Left ventricle myocardium superior (tissue), 1 donor: ENCODE measurements at places on chromosomes 1 and 21. TPM values are rescaled to one million over a fixed set of nuclear protein-coding genes. Genes with fewer than 3 reads are reported as not detected.
A peak's percentile ranks its signal among the peaks of the same experiment; 100 is the strongest.

DNA sequence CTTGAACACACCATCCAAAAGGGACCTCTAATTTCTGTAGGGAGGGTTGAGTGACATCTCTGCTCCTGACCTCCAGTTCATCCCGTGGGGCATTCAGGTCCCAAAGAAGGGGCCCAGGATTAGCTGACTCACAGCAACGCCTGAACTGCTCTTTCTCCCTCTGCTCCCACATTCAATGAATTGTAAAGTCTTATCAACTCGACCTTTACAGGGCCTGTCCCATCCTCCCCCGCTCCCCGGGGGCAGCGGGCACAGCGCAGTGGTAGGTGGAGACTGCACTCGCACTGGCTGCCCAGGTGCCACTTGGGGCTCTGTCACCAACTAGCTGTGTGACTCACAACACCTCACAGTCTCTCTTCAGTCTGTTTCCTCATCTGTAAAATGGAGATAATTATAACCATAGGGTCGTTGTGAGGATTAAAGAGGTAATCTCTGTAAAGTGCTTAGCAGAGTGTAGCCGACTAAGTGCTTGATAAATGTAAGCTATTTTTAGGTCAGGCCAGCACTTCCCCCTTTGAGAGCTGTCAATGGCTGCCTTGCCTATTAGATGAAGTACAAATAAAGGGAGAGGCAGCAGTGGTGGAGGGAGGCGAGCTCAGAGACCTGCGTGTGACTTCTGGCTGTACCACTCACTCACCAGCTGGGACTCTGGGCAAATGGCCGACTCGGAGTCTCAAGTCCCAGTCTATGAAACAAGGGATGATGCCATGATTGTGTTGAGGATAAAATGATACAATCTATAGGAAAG lies 637 bp upstream of the MYBPHL start:
- DNase-seq, result peak; percentile 75

DNA sequence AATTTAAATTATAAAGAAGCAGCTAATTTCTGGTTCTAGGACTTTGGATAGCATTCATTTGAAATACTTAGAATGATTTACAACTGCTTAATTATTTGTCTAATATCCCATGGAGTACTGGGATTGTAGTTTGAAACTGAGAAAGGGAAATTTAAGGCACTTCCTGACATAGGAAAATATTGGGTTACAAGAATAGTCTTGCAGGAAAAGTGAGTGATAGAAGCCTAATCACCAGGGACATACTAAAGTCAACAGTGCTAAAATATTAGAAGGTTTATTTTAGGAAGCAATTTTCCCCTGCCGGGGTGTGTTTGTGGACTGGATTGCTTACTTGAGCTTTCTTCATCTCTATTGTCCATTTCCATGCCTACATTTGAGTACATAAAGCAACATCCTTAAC lies 661.6 kb downstream of the ADGRL2 start:
- no peak for DNase-seq

- DNase-seq, result peak; percentile 85
Observed at GRCh38 chr1:61606448-61607312, 118.3 kb downstream of the TM2D1 start.

DNA sequence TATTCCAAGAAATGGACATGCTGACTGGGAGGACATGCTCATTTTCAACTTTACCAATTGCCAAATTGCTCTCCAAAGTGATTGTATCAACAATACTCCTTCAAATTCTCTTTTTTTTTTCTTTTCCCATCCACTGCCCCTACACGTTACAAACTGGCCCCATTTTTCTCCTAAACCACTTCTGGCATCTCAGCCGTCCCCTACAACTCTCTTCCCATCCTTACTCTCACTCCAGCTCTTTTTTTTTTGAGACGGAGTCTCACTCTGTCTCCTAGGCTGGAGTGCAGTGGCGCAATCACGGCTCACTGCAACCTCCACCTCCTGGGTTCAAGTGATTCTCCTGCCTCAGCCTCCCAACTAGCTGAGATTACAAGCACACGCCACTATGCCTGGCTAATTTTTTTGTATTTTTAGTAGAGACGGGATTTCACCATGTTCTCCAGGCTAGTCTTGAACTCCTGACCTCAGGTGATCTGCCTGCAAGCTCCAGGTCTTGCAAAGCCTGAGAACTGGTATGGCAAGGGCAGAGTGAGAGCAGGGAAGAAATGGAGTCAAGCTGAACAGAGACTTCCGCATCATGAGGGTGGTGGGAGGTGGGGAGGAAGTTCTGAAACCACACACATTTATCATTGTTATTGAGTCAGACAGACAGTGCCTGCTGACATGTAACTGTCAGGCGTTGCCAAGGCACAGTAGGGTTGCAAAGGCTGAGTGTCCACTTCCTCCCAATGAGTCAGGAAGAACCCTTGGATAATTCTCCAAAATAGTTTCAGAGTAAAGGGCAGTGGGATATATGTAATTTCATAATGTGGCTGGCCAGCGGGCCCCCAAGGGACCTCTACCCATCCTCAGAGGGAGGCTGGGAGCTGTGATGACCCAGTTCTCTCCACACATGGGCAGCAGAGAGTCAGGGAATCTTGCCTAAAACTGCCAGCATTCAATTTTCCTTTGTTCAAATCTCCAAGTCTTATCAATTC lies 17.4 kb downstream of the CELA3A start:
- DNase-seq, result no peak

DNA sequence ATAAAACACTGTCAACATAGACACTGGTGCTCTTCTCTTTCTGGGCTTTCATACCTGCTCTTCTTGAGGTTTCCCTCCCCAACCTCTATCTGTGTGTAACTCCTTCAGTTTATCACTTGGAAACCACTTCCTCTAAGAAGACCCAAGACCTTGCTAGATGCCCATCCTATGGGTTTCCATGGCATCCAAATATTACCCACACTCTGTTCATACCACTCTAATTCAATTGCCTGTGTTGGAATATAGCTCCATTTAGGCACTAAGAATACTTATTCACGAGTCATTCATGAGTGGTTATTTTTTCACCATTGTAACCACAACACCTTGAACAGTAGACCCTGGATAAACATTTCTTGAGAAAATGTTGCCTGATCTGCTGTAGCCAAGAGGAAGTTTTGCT lies 231.1 kb upstream of the SGIP1 start:
- no peak for DNase-seq

- DNase-seq, result peak; percentile 57
Observed at GRCh38 chr1:206933333-206933945, 11.7 kb upstream of the FCMR start.

- no peak for DNase-seq
Observed at GRCh38 chr1:86491171-86491950, 22.6 kb downstream of the CLCA1 start.

DNA sequence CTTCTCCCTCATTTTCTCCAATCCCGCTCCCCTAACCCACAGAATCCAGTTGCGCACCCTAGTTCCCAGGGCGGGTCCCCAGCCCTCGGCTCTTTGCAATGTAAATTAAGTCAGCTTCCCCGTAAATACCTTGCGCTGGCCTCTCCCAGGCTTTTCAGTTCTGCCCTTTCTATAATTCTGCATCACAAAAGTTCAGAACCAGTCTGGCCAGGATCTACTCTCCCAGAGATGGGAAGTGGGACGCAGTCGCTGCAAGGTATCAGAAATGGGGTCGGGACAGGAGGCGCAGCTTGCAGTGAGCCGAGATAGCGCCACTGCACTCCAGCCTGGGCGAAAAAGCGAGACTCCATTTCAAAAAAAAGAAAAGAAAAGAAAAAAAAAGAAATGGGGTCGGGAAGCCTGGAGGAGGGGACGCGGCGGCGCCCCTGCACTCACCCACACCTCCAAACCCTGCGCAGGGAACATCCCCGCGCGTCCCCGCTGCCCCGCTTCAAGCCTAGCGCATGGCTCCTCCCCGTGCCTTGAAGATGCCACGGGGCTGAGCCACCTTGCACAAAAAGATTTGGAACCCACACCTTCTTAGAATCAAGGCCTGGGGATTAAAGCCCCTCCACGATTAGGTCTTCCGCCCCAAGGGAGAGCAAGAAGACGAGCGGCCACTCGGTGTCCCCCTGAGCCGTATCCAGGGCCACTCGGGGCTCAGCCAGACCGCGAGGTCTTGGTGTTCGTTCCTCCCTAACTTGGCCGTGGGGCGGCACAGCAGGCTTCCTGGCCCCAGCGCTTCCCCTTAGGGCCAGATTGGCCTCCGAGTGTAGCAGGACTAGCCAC lies 27.2 kb upstream of the ITLN2 start:
- no peak for DNase-seq

DNA sequence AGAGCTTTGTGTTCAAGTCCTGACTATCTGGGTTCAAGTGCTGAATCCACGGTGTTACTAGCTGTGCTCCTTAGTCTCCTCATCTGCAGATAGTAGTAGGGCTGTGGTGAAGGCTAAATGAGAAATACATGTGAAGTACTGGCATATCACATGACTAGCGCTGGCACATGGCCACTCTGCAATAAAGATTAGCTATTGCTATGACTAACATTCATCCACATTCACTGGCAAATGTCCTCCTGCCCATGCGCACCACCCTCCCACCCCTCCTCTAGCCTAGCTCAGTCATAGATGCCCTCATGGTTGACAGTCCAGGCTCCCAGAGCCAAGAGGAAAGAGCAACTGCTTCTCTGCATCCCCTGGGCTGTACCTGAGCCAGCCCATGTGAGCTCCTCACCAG lies 8.5 kb upstream of the COL8A2 start:
- peak; percentile 47 for DNase-seq

- no peak for DNase-seq
Observed at GRCh38 chr21:36654324-36654723, 44.6 kb upstream of the SIM2 start.

- no peak for DNase-seq
Observed at GRCh38 chr1:230939806-230940489, 38.7 kb downstream of the TTC13 start.

DNA sequence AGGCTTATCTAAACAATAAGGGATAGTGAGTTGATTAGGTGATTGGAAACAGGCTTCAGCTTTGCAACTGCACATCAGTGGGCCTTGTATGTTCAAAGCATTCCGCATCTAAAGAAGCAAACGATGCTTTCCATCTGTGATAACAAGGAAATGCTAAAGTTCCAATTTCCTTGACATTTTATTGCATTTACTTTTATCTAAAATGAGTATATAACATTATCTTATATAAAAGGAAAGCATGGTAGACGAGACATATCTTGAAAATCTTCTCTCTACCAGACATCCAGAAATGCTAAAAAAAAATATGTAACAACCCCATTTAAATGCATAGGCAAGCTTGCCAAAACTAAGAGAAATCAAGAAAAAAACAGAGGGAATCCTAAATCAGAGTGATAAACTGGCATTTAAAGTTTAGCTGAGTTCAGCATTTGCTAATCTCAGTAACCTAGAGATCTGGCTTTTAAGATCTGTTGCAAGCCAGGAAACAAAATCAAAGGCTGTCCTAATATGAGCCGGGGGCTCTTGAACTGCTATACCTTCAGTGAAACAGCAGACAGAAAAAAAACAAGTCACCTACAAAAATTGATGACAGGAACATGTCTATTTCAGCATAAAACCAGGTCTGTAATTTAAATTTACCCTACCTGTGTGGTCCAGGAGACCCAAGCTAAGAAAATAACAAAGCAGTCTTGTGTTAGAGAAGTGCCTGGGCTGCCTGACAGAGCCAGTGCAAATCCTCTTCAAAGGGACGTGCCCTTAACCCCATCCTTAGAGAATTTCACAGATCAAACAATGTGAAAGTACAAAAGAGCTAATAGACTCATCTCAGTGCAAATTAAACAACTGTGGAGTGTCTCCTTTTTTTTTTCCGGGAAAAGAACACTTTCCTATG lies 3.1 kb upstream of the RGS13 start:
- DNase-seq, result no peak

CDCP2 gene
- not detected for total RNA-seq

KCNK1 gene
- 29.7 TPM for total RNA-seq

RIPK4 gene
- total RNA-seq, result 0.17 TPM

DIO1 gene
- not detected for total RNA-seq

C1orf35 gene
- total RNA-seq, result 10.5 TPM

CELA3A gene
- total RNA-seq, result not detected
